Stimulated activated CD8-positive, alpha-beta memory T cell treated with anti-CD3 and anti-CD28 coated beads, Interleukin-4, amount 100 ng/mL, for 1 hour (primary cell): ENCODE measurements at places on chromosomes 12 and 14.

GRCh38 chr12:91460469-91460868, 277.9 kb upstream of the DCN start:
- DNase-seq, result no peak

DNA sequence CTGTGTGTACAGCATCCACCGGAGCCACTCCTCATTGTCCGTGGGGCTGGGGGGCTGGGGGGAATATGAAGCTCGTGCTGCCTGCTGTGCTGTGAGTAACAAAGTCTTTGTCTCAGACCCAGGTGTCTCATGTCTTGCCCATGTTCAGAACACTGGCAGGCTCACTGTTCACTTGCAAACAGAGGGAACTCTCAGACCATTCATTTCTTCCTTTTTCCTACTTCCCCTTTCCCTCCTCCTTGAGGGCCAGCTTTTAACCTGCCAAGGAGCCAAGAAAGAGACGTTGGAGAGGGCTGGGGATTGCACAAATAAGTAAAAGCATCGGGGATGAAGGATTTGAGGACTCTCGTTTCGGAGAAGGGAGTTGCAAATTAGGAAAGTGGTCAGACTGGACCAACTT, 21.6 kb downstream of the GPR132 start:
- no peak for DNase-seq

DNA sequence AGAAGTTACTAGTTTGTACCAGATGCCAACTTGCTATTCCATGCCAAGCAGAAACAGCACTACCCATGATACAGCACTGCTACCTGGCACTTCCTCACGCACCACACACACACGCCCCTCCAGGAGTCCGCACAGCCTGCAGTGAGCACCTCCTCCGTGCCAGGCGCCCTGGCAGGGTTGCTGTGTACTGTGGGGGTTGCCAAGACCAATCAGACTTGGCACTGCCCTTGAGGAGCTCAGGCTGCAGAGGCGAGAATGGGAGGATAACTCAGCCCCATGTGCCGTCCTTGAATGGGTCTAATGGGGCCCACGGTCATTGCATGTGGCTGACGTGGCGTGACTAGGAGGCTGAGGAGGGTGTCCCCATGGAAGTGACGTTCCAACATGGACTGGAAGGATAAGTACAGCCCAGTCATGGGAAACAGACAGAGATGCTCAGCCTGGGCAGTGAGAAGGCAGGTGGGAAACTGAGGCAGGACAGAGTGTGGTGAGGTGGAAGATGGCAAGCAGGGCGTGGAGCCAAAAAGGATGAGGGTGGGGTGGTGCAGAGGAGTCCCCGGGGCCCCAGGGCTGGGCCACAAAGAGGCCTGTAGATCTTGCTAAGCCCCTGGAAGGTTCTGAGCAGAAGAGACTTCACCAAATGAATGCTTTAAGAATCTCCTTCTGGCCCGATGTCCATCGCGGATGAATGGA, 65.3 kb upstream of the C14orf180 start:
- no peak for DNase-seq

- DNase-seq, result no peak
These were observed 114.5 kb downstream of the EGLN3 start for GRCh38 chr14:33836203-33836899.

- peak; percentile 17 for DNase-seq
These were observed 51.8 kb downstream of the FOXN3 start for GRCh38 chr14:89365061-89365801.

GRCh38 chr12:94157981-94158411, 9.6 kb downstream of the PLXNC1 start:
- no peak for DNase-seq

DNA sequence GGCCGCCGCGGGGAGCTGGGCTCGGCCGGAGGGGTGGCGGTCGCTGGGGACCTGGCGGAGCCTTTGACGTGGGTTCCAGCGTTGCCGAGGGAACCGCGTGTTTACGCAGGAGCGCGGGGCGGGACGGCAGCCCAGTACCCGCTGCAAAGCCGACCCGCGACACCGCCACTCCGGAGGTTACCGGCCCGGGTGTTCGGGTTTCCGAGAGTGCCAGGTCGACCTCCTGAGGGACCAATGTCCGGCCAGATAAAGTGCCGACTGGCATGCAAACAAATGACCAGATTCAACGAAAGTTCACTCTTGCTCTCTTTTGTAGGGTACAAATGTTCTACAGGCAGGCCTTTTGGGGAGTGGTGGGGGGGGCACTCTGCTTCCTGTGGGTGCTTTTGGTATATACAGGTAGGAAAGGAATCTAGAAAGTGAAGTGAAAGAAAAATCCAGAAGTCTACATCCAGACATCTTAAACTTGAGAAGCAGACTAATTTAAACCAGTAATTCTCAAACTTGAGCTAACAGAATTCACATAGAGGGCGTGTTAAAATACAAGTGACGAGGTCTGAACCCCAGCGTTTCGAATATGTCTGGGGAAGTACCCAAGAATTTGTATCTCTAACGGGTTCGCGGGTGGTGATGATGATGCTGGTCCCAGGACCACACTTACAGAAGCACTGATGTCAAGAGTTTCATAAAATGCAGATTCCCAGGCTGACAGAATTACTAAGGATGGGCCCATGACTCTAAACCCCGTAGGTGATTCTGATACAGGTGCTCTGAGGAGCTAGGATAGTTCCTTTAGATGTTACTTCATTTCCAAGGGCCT, at the start of gene GPR135:
TSS of gene GPR135 (minus strand) at position 65 of the 820 bp plus-strand sequence. CDS start 154 bp downstream, outside the sequence.
- DNase-seq, result no peak

DNA sequence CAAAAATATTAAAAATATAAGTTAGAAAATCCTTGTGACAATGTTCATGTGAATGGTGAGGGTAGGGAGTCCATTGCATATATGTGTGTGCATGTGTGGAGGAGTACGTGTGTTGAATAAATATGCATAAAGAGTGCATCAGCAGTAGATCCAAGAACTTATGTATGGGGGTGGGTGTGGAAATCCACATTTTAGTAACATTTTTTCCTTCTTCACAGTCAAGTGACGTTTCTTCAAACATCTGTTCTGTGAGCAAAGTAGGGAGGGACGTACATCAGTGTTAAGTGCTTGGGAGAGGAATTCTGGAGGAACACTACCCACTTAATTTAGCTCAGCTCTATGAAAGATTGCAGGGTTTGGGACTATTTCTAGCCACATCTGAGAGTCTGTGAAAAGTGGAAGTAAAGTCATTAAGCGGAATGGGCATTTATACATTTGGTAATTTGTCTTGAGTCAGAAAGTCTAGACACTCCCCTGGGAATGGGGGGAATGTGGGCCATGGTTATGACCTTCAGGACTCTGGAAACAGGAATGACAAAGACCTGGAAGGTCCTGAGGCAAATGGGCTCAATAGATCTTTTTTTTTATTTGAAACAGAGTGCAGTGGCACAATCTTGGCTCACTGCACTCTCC, 156.4 kb upstream of the PLXNC1 start:
- no peak for DNase-seq

DNA sequence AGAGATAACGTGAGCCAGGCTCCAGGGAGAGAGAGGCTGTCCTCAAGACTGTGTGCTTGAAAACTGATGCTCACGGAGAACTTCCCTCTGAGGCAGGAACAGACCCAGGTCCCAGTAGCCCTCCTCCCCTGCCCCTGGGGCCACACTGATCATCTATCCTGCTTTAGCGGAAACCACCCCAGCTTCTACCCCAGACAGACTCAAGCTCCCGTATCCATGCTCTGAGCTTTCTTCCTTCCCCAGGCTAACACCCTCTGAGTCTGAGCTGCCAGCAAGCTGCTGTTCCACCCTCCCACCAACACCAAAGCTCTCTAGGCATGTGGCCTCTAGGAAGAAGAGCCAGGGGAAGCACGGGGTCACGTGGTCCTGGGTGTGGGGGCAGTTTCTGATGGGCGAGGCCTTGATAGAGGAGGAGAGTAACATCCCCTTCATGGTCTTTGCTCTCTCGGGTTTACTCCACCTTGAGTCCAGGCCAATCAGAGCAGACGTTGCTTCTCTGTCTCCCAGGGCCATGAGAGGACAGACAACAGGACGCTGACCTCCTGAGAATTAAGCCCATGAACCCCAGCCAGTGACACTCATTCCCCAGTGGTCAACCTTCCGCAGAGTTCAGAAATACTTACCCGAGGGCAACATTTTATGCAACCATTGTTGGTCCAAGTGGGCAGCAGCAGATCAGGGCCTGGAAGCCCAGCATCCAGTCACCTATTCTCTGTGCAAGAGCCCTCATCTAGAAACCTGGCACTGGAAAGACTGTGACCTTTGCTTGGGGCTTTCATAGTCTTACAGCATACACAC, 1.4 kb downstream of the PCK2 start:
- DNase-seq, result no peak

DNA sequence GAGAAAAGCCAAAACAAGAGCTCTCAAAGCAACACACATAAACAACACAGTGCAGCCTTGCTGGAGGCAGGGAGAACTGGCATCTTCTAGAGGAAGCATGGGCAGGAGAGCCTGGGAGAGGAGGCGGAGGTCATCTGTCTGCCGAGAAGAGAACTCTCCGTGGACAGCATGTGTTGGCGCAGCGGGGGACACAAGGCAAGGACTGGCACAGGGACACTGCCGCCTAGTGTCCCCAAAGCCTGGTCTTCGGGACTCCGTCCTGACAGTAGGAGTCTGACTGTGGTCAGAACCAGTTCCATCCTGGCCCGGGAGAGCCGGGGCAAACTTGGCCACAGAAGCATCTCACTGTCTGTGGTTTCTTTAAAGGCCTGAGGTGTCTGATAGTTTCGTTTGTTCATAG, 47.3 kb downstream of the KCNA1 start:
- DNase-seq, result no peak

GRCh38 chr14:59464486-59465315, 479 bp downstream of the GPR135 start:
- DNase-seq, result peak; percentile 9

DNA sequence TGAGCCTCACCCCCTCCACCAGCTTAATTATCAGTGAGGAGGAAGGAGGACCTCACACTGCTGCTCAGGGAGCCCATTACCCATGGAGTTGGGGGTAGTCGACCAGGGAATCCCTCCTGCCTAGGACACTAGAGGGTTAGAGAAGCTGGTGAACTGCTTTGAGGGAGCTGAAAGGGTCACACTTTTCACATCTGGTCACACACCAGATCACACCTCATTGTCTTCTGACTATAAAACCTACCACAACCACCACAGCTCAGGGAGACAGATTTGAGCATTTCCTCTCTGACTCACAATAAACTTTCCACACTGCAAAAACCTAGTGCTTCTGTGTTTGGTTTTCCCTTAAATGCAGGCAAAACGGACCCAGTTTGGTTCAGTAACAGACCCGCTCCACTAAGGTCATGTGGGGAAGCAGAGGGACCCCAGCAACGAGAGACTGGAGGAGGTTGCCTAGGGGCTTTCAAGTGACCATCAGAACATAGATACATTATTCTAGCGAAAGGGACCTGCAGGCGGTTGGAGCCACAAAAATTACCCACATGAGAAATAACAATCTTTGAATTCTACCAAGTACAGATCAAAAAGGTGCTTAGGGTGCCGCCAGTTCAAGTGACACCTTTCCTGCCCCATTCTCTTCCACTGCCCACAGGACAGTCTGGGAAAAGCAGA, 151.4 kb upstream of the AVPR1A start:
- DNase-seq, result no peak

- no peak for DNase-seq
These were observed 485 bp downstream of the PELI2 start for GRCh38 chr14:56118611-56119181.

DNA sequence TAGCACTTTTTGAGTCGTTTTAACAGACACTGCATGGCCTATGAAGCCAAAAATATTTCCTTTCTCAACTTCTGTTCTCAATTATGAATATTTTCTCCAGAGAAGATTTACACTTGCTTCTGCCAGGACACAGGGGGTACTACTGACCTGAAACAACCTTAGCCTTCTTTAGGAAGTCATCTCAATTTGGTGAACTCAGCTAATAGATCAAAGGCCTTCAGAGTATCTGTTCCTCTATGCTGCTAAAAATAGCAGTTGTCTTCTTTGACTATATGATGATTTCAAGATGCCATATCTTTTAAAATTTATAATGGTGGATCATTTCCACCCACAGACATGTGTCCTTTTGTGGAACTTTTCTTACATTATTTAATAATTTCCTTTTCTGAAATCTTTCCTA, 14.0 kb upstream of the NDUFA12 start:
- DNase-seq, result no peak

- no peak for DNase-seq
These were observed 26.1 kb upstream of the MYF6 start for GRCh38 chr12:80681287-80681686.

GRCh38 chr14:51507511-51507905, 144.2 kb upstream of the FRMD6 start:
- DNase-seq, result no peak

GRCh38 chr12:68106160-68106559, 53.4 kb downstream of the IFNG start:
- no peak for DNase-seq

DNA sequence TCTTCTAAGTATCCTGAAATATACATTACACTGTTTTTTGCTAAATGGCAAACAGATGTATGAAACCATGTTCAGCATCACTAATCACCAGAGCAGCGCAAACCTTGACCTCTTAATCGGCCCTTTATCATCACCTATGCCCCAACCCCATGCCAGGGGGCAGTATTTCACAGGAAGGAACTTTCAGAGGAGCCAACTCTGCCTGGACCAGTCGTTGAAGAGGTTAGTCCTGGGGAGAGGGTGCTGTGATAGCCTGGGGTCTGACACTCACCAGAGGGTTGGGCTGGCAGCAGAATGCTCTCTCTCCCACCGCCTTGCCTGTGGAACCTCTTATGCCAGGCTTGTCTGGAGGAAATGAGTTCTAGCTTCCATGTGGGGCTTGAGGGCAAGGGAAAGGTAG, 411.7 kb downstream of the TMEM117 start:
- no peak for DNase-seq

DNA sequence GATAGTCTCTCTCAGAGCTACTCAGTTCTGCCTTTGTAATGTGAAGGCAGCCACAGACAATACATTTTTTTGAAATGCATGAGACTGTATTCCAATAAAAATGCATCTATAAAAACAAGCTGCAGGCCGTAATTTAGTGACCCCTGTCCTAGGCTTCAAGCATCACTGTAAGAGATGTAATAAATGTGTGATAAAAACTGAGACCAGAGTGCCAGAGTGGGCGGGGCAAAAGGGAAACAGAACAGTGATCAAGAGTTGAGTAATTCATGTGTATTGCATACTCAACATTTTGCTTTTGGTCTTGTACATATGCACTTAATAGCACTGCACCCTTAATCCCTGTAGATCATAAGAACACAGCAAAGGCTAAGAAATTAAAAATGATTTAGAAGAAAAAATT, 743.5 kb downstream of the DIO2 start:
- DNase-seq, result no peak

DNA sequence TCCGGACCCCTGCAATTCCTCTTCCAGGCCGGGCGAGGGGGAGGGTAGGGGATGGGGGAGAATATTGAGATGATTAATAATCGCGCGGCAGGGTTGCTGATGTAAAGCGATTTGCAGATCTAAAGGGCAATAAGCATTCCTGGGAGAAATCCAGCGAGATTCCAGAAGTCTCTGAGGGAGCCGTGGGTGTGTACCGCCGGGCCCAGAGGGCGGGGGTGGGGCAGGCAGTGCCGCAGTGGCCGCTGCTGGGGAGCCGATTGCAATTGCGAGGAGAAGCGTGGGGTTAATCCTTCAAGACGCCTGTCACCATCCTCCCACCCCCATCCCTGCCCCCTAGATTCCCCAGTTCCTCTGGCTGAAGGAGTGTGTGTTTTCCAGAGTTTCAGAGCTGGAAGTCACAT, 16.4 kb downstream of the FOS start:
- DNase-seq, result no peak
